ENCODE measurements at places on chromosomes 16 and 17.

GRCh38 chr17:5558815-5559785, 25.2 kb downstream of the NLRP1 start:
- no peak for DNase-seq

DNA sequence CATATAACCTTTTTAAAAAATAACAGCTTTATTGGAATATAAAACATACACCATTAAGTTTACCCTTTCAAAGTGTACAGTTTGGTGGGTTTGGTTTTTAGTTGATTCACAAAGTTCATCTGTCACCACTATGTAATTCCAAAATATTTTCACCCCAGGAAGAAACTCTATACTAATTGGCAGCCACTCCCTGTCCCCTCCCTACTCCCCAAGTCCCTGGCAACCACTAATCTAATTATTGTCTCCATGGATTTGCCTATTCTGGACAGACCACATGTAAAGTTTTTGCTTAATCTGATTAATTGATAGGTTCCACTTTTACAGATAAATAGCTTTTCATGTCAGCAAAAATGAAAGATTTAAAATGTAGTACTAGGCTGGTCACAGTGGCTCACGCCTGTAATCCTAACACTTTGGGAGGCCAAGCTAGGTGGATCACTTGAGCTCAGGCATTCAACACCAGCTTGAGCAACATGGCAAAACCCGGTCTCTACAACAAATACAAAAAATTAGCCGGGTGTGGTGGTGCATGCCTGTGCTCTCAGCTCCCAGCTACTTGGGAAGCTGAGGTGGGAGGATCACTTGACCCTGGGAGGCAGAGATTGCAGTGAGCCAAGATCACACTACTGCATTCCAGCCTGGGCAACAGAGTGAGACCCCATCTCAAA, 25.0 kb upstream of the MAPK3 start:
- no peak for DNase-seq

- no peak for DNase-seq
Measured at GRCh38 chr17:82832411-82832810, 7.4 kb downstream of the ZNF750 start.

DNA sequence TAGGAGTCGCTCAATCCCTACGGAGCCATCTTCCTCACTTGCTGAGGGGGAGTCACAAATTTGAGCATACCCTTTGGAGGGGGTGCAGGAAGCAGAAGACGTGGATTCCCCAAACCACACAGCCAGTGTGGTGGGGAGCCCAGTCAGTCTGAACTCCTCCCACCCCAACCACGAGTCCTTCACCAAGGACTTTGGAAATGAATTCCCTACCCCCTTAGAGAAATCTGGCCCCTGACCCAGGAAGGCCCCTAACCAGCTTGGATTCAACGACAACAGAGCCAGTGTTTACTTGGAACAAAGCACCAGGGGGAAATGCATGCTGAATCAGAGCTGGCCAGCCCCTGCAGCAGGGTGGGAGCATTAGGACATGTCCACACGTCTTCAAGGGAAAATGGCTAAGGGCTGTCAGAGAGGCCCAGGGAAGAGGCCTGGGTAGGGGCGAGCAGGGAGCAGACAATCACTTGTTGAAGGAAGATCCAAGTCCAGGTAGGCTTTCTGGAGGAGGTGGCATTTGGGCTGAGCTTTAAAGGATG, 5.5 kb upstream of the TMEM92 start:
- no peak for DNase-seq

GRCh38 chr17:76546556-76547182, 6.8 kb downstream of the PRCD start:
- no peak for DNase-seq

GRCh38 chr16:49127103-49127502, 154.5 kb downstream of the CBLN1 start:
- DNase-seq, result no peak

GRCh38 chr17:38709864-38710603, 5.0 kb downstream of the MLLT6 start:
- DNase-seq, result no peak

DNA sequence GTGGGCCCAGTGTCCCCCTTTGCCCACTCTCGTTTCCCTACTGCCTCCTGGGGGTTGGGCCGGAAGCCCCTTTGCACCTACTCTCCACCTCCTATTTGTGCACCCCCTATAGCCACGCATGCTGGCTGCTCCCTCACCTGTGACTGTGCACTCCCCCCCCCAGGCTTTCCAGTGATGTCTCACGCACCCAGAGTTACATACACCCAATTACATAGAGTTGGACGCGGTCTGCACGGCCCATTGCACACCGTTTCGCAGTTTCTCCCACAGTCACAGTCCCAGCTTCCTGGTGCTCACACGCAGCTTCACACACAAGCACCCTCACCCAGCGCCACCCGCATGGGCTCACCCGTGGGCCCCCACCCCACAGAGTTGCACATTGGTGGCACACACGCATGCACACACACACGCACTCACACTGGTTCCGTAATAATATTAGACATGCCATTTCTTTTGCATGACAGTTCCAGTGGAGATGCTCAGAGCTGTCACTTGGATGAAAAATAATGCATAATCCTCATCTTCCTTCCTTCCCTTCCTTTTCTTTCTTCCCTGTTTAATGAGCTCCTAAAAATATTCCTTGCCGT, 21.5 kb upstream of the C1QL1 start:
- no peak for DNase-seq

DNA sequence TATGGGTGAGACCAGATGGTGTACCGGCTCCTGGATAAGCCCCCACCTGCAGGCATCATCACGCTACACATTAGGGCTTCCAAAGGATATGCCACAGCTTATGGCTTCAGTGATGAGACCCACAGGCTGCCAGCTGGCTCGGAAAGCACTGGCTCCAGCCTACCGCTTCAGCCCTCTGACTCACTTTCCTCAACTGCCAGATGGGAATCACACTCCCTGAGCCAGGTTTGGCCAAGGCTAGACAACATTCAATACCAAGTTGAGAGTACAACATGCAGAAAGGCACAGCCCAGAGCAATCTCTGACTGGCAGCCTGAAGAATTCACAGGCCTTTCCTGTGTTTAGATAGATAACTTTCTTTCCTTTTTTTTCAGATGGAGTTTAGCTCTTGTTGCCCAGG, 10.3 kb downstream of the CENPV start:
- no peak for DNase-seq

DNA sequence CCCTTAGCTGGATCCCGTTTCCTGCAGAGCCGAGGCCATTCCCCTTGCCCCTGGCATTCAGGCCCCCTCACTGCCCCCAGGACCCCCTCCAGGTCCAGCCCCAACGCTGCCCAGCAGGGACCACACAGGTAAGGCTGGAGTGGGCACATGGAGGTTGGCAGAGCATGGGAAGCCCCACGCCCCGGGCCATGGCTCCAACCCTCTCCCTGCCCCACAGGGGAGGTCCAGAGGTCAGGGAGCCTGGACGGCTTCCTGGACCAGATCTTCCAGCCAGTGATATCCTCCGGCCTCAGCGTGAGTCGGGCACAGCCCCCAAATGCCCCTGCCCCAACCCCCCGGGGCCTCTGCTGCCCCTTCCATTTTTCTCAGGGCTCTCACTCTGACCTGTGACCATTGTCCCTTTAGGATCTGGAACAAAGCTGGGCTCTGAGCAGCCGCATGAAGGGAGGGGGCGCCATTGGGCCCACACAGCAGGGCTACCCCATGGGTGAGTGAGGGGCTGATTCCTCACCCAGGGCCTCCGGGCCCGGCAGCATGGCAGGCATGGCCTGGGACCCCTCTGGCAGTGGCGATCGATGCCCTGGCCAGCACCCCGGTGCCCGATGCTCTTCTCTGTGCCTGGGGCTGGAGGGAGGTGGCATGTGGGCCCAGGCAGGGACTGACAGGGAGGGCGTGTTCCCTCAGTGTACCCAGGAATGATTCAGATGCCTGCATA, 18.5 kb upstream of the SMIM5 start:
- DNase-seq, result no peak

DNA sequence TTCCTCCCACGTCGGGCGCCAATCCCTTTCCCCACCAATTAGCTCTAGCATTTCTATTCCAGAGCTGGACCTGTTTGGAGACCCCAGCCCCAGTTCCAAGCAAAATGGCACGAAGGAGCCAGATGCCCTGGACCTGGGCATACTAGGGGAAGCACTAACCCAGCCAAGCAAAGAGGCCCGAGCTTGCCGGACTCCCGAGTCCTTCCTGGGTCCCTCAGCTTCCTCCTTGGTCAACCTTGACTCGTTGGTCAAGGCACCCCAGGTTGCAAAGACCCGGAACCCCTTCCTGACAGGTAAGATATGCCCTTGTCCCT, 5.6 kb upstream of the SPATA20 start:
- DNase-seq, result no peak

- DNase-seq, result no peak
Measured at GRCh38 chr17:43679911-43680310, 18.2 kb upstream of the MEOX1 start.

- no peak for DNase-seq
Measured at GRCh38 chr17:50632637-50633036, 2.0 kb upstream of the ABCC3 start.

DNA sequence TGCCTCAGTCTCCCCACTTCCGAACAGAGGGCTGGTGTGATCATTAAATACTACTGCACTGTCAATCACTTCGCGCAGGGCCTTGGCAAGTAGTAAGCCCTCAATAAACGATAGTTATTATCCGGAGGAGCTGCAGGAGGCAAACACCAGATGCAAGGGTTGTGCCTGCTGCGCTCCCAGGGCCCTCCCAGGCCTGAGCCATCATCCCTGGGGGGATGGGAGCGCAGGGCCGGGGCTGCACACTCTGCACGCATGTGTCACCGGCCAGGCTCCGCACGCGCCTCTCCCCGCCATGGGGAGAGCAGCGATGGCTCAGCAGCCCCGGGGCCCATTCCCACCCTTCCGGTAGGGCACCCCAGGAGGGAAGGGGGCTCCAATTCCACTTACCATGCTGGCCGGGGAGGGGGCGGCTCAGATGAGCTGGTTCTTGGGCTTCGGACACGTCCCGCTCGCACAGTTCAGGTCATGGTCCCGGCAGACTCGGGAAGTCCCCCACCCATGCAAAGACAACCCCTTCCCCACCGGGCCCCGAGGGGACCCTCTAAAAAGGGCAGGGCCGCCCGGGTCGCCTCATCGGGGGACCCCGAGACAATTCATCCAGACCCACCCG, 681 bp downstream of the XPO6 start:
- DNase-seq, result peak; percentile 81

- no peak for DNase-seq
Measured at GRCh38 chr16:9113707-9114106, 22.3 kb downstream of the HAPSTR1 start.

DNA sequence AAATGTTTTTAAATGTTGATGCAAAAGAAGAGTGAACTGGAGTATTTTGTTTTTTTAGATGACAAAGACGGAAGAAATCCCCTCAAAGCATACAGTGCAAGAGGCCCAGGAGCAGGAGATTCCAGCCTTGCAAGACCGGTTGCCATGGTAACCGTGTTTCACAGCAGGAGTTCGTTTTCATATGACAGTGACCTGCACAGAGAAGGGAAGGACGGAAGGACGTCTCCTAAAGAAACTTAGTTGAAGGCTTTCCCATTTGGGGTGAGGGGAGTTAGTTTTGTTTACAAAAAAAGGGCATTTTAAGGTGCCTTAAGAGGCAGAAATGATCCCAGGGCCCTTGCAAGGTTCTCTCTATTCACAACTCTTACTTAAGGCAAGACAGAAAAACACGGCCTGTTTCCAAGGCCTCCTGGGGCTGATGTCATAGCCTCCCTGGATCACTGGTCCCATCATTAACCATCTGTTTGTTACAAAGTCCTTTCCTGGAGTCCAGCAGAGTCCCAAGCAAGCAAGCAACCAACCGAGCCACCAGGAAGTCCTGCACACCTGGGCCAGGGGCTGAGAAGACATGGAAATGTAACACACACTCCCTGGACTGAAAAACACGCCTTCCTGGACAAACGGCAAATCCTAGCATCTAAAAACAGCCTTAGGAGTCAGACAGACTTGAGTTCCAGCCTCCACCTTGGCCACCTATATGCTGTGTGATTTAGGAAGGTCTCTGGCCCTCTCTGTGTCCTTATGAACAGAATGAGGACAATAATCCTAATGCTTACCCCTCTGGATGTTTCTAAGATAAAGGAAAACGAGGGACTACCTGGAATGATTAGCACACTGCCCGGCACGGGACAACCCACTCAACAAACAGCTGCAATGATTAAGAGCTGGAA, 30.3 kb upstream of the RPH3AL start:
- no peak for DNase-seq

DNA sequence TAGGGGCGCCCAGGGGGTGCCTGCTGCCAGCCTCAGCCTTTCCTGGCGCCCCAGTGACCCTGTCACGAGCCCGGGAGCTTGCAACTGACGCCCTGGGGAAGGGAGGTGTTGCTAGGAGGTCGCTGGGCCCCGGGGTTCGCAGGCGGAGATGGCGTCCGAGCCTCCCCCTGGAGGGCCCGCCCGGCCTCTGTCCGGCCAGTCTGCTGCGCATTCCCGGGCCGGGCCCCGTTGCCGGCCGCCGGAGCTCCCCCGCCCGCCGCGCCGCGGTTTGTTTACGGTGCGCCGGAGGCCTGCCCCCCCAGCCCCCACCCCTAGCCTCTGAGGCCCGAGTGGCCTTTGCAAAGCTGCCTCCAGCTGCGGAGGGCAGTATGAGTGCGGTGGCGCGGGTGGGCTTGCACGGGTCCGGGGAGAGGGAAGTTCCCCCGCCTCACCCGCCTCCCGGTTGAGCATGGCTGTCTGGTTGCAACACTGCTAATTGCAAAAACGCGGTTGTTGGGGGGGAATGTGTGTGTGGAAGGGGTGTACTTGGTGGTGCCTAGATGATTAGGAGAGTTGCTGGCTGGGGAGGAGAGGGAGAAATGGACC, 514 bp downstream of the THRA start:
- no peak for DNase-seq

GRCh38 chr17:30379303-30379902, 676 bp downstream of the CPD start:
- DNase-seq, result peak; percentile 24

DNA sequence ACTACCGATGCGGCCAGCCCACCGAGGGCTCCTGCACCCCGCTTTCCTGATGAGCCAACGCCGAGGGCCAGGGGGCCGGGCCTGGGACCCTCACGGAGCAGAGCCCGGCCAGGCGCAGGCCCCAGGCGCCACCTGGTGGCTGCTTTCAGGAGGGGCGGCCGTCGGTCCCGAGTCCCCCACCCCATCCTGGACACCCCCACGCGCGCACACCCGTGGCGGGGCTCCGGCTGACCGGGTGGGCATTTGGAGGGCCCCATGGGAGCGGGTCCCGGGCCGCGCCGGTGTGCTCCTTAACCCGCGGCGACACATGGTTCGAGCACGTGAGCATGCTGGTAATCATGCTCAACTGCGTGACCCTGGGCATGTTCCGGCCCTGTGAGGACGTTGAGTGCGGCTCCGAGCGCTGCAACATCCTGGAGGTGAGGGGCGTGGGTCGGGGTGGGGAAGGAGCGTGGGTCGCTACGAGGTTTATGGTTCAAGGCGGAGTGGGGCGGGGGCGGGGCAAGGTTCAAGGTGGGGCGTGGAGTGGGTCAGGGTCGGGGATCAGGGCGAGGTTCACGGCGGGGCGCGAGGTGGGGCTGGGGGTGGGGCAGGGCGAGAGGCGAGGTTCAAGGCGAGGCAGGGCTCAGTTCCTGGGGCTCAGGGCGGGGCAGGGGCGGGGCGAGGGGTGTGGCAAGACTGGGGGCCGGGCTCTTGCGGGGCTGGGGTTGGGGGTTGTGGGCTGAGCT, 30.2 kb downstream of the TPSG1 start:
- no peak for DNase-seq

- no peak for DNase-seq
Measured at GRCh38 chr17:58279016-58279711, 1.6 kb downstream of the MPO start.

- DNase-seq, result peak; percentile 13
Measured at GRCh38 chr17:48841395-48841831, 10.6 kb downstream of the CALCOCO2 start.
